ENCODE measurements at places on chromosomes 2 and 18. TPM values are rescaled to one million over a fixed set of nuclear protein-coding genes. Genes with fewer than 3 reads are reported as not detected.

ANKZF1 gene
- 16.2 TPM for total RNA-seq

SKOR2 gene
- not detected for total RNA-seq

DPP4 gene
- 0.69 TPM for total RNA-seq

SOCS6 gene
- 34.5 TPM for total RNA-seq

ADD2 gene
- 24.0 TPM for total RNA-seq

KRTCAP3 gene
- total RNA-seq, result 0.39 TPM

OTX1 gene
- total RNA-seq, result 1.8 TPM

FAM168B gene
- 70.0 TPM for total RNA-seq

CGREF1 gene
- total RNA-seq, result 8.6 TPM

LOXHD1 gene
- total RNA-seq, result not detected

SPC25 gene
- 18.7 TPM for total RNA-seq

PELI1 gene
- 1.7 TPM for total RNA-seq

LMAN2L gene
- 21.5 TPM for total RNA-seq

RAPGEF4 gene
- 0.28 TPM for total RNA-seq

GPC1 gene
- 226 TPM for total RNA-seq

DOK6 gene
- total RNA-seq, result not detected

PLGLB2 gene
- not detected for total RNA-seq

SMAD2 gene
- 62.5 TPM for total RNA-seq

SLC9A4 gene
- total RNA-seq, result not detected

RFX8 gene
- not detected for total RNA-seq

MYO1B gene
- total RNA-seq, result 51.9 TPM

ANKRD30B gene
- not detected for total RNA-seq

CASP10 gene
- 2.0 TPM for total RNA-seq

TLX2 gene
- 0.36 TPM for total RNA-seq

CPLX4 gene
- not detected for total RNA-seq

TFCP2L1 gene
- total RNA-seq, result 6.2 TPM

ARHGAP15 gene
- total RNA-seq, result not detected

LYG2 gene
- total RNA-seq, result not detected

AGXT gene
- not detected for total RNA-seq

ANKRD12 gene
- total RNA-seq, result 4.8 TPM

ITGA4 gene
- 1.6 TPM for total RNA-seq

GPR17 gene
- not detected for total RNA-seq

SMYD5 gene
- total RNA-seq, result 51.4 TPM

ZBTB7C gene
- 0.33 TPM for total RNA-seq

SGPP2 gene
- total RNA-seq, result 0.55 TPM

LYG1 gene
- 1.6 TPM for total RNA-seq

TPO gene
- 0.08 TPM for total RNA-seq

C18orf63 gene
- total RNA-seq, result not detected

SLC8A1 gene
- total RNA-seq, result 0.26 TPM

CXCR1 gene
- total RNA-seq, result not detected

DUSP28 gene
- 9.4 TPM for total RNA-seq

REG3A gene
- total RNA-seq, result not detected

ALPG gene
- total RNA-seq, result 0.45 TPM

KYNU gene
- 276 TPM for total RNA-seq

MREG gene
- 5.6 TPM for total RNA-seq
